ENCODE measurements at places on chromosomes 11 and 22. TPM values are rescaled to one million over a fixed set of nuclear protein-coding genes. Genes with fewer than 3 reads are reported as not detected.
A peak's percentile ranks its signal among the peaks of the same experiment; 100 is the strongest.

- peaks cover 31% of the 10 kb centered on the region for H3K4me1 ChIP-seq
- peak overlapping the region; percentile 100 for H3K27ac ChIP-seq
- no peaks in the 10 kb centered on the region for H3K27me3 ChIP-seq
Observed at GRCh38 chr11:65854161-65854592, 3.8 kb downstream of the CFL1 start.

DNA sequence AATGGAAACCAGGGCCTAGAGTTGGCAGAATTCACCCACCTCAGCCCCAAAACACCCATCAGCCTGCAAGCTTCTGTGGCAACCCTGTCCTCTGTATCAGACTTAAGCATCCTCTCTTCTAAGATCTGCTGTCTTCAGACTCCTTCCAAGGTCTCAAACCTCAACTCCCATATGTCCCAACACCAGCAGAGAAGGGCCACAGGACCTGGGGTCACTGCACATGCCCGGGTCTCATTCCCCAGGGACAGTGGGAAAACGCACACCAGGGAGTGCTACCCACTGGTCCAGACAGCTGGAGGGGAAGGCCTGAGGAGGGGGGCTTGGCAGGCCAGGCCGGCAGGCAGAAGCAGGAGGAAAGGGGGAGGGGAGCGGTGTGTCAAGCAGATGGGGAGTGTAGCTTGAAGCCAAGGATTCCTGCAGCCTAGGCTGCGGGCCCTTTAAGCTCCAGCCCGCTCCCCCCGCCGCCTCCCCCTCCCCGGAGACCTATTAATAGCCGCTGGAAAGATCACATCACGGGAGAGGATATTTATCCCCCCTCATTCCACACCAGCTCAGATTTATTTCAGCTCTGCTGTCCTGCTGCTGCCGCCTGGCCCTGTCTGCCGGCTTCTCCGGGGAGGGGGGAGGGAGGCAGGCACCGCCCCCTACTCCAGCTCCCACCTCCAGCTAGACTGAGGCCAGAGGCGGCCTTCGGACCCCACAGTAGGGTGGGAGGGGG lies 16.7 kb downstream of the BCL9L start:
- H3K4me3 ChIP-seq: no peak overlapping the region
- DNase-seq: peak; percentile 66
- peaks cover 39% of the 10 kb centered on the region for H3K4me1 ChIP-seq
- H3K27ac ChIP-seq: peak overlapping the region; percentile 100

DNA sequence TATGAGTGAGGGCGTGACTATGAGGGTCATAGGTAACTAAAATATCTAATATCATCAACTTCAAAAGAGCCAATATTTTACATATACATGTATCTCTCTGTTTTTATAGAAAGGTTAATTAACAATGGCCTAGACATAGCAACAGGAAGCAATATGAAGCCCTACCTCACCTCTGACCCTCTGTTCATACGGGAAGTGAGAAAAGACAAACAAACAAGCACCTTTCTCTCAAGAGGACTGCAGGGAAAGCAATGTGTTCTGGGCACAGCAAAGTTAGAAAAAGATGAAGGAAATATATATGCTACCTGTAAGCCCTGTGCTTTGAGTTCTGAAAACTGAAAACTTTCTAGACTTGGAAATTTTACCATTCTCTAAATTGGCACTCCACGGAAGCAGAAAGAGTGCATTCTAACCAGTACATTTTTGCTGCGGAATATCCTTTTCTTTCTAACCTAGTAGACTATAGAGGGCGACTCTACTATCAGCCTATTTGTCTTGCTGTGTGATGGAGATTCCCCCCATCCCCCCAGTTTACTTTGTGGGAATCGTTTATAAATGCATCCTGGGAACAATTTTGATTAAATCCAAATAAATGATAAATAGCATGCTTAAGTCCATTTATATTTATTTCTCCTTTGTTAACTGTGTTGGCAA lies 830.4 kb upstream of the FAT3 start:
- H3K27ac ChIP-seq: no peak overlapping the region
- H3K27me3 ChIP-seq: no peaks in the 10 kb centered on the region
- DNase-seq: no peak
- H3K4me3 ChIP-seq: no peak overlapping the region
- H3K4me1 ChIP-seq: no peaks in the 10 kb centered on the region
- H3K36me3 ChIP-seq: no peaks in the 10 kb centered on the region

GRCh38 chr11:106468531-106468930 lies 391.1 kb downstream of the AASDHPPT start:
- H3K27me3 ChIP-seq: no peaks in the 10 kb centered on the region
- no peaks in the 10 kb centered on the region for H3K36me3 ChIP-seq
- H3K4me3 ChIP-seq: no peak overlapping the region
- H3K4me1 ChIP-seq: no peaks in the 10 kb centered on the region

DNA sequence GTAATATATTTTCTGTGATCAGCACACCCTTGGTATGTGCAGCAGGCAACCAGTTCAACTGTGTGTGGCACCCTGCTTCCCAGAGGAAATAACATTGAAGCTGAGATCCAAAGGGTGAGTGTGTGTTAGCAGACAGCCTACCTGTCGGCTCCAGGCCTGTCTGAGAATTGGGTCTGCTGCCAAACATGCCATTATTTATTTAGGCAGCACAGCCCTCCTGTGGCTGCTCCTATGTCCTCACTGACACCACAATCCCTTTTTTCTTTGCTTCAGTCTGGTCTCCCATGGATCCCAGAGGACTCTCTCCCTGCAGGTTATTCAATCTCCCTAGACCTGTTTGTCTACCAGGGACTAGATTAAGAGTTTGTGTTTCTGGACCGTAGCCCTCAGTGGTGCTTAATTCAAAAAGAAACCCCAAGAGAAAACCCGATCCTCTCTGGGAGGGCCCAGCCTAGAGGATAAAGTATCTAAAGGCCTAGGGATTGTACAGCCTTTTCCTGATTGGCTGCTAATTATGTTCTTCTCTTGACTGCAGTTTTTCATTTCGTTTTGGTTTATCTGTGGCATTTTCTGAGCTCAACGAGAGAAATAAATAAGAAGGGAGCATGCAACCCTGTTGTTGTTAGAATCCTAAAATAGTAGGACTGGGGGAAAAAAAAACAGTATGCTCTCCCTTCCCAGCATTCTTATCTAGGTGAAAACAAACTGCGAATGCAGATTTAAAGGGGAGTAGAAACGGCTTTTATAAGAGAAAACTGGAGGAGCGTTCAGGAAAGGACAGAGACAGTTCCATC lies 24.1 kb downstream of the KCNE3 start:
- H3K4me1 ChIP-seq: peaks cover 8% of the 10 kb centered on the region
- H3K36me3 ChIP-seq: no peaks in the 10 kb centered on the region
- H3K27ac ChIP-seq: peak overlapping the region; percentile 33
- H3K4me3 ChIP-seq: no peak overlapping the region
- DNase-seq: peak; percentile 69
- H3K27me3 ChIP-seq: no peaks in the 10 kb centered on the region

- peak; percentile 37 for DNase-seq
- no peaks in the 10 kb centered on the region for H3K36me3 ChIP-seq
- no peaks in the 10 kb centered on the region for H3K27me3 ChIP-seq
Observed at GRCh38 chr22:17831501-17832251, 57.4 kb upstream of the BID start.

DNA sequence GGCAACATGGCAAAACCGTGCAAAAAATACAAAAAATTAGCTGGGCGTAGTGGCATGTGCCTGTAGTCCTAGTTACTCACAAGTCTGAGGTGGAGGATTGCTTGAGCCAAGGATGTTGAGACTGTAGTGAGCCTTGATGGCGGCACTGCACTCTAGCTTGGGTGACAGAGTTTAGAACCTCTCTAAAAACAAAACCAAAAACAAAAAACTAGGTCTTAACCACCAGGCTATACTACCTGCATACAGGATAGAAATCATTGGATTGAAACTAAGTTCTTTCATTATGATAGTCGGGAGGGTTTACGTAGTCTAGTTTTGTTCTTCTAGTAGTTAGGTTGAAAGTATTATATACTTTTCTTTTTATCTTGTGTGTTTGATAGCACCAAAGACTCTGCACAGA lies 5.8 kb downstream of the RNF214 start:
- H3K4me3 ChIP-seq: no peak overlapping the region
- no peaks in the 10 kb centered on the region for H3K27me3 ChIP-seq
- H3K4me1 ChIP-seq: no peaks in the 10 kb centered on the region
- H3K36me3 ChIP-seq: no peaks in the 10 kb centered on the region
- DNase-seq: no peak

DNA sequence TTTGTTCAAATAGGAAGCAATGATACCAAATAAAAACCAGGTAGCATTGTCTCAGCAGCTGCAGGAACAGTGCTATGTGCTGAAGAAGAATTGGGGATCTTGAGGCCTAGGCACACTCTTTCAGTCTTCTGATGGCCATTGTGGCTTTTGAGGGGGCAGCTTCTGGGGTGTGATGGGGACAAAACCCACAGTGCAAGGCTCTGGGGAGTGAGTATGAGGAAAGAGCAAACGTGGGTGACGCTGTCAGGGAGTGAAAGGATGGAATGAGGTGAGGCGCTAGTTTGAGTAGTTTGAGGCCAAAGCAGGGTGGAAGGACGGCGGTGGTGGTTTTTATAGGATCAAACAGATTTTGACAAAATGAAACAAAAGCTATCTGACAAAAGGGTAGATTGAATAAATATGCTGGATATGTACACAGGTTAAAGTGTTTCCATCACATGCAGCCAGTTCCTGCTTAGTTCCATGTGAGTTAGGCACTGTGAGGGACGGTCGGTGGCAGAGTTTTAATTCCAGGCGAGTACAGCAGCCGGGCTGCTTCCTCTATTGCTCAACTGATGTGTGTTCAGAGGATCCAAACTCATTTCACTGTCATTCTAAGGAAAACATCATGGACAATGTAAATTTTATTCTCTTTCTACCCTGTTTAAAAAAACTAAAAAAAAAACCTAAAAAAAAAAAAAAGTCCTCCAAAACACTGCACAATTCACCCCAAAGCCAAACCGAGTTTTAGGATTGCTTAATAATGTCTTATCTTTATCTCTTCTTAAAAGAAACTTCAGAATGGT lies 18.9 kb downstream of the ADAMTS15 start:
- no peak overlapping the region for H3K27ac ChIP-seq
- no peaks in the 10 kb centered on the region for H3K36me3 ChIP-seq
- H3K4me3 ChIP-seq: no peak overlapping the region
- H3K4me1 ChIP-seq: no peaks in the 10 kb centered on the region
- no peak for DNase-seq
- no peaks in the 10 kb centered on the region for H3K27me3 ChIP-seq

- H3K27me3 ChIP-seq: no peaks in the 10 kb centered on the region
- peak; percentile 94 for DNase-seq
- peaks cover 3% of the 10 kb centered on the region for H3K4me1 ChIP-seq
Observed at GRCh38 chr11:70225681-70226177, 22.6 kb downstream of the FADD start.

DNA sequence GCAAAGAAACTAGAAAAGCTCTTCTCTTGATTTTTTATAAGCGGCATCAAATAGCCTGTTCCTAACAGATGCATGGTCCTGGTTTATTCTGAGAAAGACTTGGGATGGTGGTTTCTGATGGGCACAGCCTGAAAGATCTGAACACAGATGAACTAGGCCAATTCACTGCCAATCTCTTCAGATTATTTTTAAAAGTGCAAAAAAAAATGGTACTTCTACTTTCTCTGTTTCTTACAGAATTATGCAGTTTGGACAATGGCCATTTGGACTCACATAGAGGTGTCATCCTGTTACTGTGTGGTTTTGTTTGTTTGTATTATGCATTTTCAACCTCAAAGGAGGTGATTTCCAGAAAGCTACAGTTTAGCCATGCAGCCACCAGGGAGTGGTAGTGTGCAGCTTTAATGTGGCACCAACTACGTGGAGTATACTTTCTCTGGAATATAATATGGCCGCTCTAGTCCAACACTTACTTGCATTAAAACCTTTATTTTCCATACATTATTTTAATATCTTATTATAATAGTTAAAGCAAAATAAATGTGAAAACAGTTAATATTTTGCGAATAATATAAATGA lies 469.8 kb upstream of the KIRREL3 start:
- no peak overlapping the region for H3K27ac ChIP-seq
- H3K4me3 ChIP-seq: no peak overlapping the region
- H3K4me1 ChIP-seq: no peaks in the 10 kb centered on the region
- H3K36me3 ChIP-seq: no peaks in the 10 kb centered on the region
- no peak for DNase-seq
- no peaks in the 10 kb centered on the region for H3K27me3 ChIP-seq

DNA sequence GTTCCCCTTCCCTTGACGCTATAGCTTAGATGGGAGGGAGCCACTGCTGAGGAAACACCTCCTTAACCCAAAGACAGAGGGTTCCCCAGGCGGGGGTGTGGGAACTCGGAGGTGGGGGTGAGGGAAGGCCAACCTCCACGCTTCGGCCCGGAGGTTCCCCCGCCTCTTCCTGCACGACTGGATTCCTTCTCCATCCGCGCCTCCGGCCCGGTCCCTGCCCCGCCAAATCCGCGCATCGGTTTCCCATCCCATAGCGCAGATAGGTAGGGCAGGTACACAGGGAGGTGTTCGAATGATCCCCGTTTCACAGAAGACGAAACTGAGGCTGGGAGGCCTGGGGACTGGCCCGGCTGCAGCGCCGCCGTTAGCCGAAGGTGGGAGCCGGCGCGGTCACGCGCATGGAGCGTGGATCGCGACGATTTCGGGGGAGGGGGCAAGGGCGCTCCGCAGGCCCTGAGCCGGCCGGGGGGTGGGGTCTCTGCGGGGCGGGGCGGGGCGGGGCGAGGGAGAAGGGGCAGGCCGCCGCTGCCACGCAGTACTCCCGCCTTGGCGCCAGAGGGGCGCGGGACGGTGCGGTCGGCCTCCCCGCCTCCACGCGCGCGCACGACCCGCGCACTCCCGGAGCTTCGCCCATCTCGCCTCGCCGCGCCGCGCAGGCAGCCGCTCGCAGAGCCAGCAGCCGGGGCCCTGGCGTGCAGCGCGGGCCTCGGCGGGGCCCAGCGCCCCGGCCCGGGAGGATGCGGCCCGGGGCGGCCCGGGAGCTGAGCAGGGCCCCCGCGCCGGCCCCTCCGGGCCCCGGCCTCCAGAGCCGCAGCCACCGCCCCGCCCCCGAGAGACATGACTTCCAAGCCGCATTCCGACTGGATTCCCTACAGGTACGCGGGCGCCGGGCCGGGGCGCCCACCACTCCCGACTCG lies at the start of gene TUB:
TSS of gene TUB (plus strand) at position 538 of the 917 bp plus-strand sequence. CDS start at position 838, 300 bp downstream.
- H3K27ac ChIP-seq: no peak within 1 kb of the TSS
- no peaks in the 10 kb centered on the region for H3K36me3 ChIP-seq
- DNase-seq: no peak
- H3K4me3 ChIP-seq: peak within 1 kb of the TSS; percentile 38
- H3K27me3 ChIP-seq: peaks cover 21% of the 10 kb centered on the region

GRCh38 chr22:23922921-23923320 lies 28.7 kb downstream of the MIF start:
- no peaks in the 10 kb centered on the region for H3K27me3 ChIP-seq
- H3K4me3 ChIP-seq: no peak overlapping the region
- no peaks in the 10 kb centered on the region for H3K36me3 ChIP-seq
- no peak overlapping the region for H3K27ac ChIP-seq

DNA sequence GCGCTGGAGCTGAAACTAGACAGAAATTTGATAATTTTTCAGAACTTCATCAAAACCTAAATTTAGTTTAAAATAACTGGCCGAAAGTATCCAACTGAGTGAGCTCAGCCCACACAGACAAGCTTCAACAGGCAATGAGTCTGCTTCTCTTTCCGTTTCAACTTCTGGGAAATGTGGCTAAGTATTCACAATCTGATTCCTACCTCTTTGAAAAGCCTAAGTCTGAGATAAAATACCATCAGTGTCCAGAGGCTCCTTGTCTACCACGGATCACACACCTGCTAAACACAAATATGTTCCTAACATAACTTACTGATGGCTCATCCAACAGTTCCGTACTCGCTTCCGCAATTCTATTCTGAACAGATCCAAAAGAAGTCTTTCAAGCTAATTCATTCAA lies 8.5 kb downstream of the SIK3 start:
- H3K27ac ChIP-seq: no peak overlapping the region
- DNase-seq: no peak

SLC1A2 gene
- 0.13 TPM for total RNA-seq

AIFM3 gene
- total RNA-seq: 156 TPM

SRPRA gene
- 75.8 TPM for total RNA-seq

TTC28 gene
- 6.6 TPM for total RNA-seq

CBLIF gene
- not detected for total RNA-seq

CTSC gene
- total RNA-seq: 96.7 TPM

Measured in colonic mucosa (tissue), 4 donors.